Peyer's patch (tissue), 4 donors: ENCODE measurements at places on chromosomes 7 and 10. TPM values are rescaled to one million over a fixed set of nuclear protein-coding genes. Genes with fewer than 3 reads are reported as not detected.

TAS2R60 gene
- total RNA-seq = 1.3 TPM

- no peak for DNase-seq
Observed at GRCh38 chr10:98195120-98195519, 60.7 kb downstream of the R3HCC1L start.

- no peak for DNase-seq
Observed at GRCh38 chr7:55502858-55503440, 69.4 kb downstream of the VOPP1 start.

GRCh38 chr10:69733791-69734261 lies 67.9 kb upstream of the COL13A1 start:
- no peak for DNase-seq

DNA sequence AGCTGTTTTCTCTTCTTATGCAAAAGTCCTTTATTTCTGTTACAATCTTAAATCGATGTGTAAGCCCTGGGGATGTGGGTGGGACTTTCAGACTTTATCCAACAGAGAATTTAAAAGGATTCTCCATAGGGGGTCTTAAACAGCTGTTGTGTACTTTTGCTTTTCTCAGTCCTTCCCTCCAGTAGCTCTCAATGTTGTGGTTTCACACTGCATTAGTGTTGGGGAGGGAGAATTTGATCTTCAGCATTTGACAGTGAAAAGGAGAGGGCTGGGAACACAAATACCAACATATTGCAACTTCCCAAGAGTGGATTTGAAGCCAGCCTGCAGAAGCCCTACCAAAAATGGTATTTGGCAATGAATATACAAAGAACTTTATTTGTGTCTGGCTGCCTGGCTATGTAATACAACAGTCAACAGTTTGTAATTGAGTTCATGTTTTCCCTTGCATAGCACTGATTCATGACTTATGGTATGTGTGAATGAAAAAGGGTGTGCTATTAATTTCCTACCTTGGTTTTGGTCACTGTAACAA lies 80.1 kb upstream of the CAPZA2 start:
- DNase-seq = no peak

DNA sequence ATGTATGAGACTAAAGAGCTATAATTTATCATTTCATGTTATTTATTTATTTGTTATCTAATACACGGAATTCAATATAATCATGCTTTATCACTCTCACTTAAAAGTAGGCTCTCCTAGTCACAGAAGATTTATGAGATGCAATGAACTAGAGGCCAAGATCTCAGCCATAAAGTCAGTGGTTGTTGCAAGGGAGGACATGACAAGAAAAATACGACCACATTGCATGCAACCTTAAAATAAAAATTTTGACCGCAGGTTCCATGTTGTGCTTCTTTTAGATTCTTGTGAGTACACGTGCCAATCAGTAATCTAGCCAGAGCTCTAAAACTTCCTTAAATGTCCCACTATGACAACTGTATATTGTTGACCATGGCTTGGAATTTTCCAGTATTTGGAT lies 75.9 kb upstream of the SP8 start:
- DNase-seq = no peak

GRCh38 chr7:92782236-92782635 lies 54.1 kb downstream of the CDK6 start:
- no peak for DNase-seq

DNA sequence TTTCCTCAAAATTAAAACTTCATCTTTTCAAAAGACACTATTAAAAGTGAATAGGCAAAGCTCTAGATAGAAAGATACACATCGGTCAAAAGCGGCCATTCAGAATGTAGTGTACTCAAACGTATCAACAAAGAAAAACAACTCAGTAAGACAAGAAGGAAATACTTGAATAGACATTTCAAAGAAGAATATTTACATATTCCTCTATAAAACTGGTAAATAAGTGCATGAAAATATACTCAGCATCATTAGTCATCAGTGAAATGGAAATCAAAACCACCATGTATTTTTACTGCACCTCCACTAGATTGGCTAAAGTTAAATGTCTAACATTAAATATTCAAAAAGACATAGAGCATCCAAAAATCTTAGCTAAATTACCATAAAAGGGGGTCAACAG lies 551.1 kb upstream of the SORCS1 start:
- no peak for DNase-seq

DNA sequence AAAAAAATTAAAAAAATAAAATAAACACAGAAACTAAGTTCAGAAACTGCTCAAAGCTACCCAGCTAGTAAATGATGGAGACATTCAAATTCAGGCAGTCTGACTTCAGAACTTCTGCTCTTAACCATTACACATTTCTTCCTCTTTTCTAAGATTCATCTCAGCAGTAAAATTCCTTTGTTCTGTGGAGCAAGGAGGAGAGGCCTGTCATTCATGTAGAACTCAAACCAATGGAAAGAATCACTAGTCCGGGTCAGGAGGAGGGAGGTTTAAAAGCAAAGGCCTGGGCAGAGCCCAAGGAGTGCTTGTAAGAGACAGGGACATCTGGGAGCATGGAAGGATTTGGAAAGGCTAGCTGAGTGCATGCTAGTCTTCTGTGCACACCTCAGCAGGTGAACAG lies 37.9 kb upstream of the DNAJB12 start:
- DNase-seq = no peak

DNA sequence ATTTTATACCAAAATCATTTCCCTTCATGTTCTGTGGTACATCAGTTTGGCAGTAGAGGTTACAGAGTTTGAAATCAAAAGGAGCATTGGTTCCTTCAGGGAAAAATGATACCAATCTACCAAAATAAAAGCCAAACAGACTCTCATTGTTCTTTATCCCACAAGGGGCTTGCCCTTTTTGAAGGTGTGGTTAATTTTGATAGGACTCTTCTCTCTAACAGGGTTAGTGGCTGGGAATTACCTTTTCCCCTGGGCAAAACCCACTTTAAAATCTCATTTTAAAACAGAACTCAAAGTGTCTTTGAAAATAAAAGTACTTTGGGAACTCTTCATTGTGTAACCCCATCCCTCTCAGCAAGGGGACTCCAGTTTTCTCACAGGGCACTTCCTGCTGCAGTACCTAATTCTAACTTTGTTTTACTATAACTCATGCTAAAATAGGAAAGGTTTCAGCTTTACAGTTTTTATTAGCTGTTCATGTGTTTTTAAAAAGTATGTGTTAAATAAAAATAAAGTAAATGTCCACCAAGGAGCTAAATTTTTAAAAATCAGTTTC lies 30.6 kb downstream of the SMNDC1 start:
- no peak for DNase-seq

DNA sequence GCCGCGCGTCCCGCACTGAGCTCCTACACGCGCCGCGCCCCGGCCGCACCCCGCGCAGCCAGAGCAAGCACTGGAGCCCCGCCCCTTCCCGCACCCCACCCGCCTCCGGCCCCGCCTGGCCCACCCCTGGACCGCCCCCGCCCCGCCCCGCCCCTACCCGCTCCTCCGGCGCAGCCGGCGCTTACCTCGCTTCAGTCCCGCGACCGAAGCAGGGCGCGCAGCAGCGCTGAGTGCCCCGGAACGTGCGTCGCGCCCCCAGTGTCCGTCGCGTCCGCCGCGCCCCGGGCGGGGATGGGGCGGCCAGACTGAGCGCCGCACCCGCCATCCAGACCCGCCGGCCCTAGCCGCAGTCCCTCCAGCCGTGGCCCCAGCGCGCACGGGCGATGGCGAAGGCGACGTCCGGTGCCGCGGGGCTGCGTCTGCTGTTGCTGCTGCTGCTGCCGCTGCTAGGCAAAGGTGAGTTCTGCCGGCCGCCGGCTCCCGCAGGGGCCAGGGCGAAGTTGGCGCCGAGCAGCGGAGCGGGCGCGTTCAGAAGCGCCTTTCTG lies at the start of gene RET:
Gene RET (plus strand): TSS at position 194 of the 545 bp plus-strand sequence. CDS start 190 bp downstream, at position 384.
- no peak for DNase-seq

DNA sequence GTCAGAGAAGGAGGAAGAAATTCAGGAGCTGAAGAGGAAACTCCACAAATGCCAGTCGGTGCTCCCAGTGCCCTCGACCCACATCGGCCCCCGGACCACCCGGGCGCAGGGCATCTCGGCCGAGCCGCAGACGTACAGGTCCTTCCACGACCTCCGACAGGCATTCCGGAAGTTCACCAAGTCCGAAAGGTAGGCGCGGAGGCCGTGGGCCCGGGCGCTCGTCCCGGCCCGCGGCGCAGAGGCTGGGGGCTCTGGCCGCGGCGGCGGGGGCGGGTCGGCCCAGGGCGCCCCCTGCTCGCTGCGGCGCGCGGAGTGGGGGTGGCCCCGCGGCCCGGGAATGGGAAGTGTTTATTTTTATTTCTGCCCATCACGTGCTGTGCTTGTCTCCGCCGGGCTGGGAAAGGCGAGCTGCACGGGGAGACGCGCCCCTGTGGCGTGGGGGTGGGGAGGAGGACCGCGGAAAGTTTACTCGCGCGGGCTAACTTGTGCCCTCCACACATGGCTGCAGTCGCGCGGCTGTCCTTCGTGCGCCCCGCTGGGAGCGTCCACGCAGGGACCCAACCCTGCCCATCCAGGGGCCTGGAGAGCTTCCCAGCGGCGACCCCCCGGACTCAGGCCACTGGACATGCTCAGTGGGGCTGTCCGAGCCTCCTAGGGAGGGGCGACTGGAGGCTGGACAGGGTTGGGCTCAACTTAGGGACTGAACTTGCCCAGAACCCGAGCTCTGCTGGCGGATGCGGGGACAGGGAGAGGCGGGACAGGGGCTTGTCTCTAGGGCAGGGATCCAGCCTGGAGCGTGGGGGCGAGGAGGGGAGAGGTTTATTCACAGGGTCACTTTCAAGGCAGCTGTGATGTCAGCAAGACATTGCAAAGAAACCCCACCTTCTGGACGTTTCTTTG lies 82.6 kb upstream of the PRKG1 start:
- DNase-seq = peak; percentile 59

MTURN gene
- 18.2 TPM for total RNA-seq

KCNIP2 gene
- total RNA-seq = 3.5 TPM

DNA sequence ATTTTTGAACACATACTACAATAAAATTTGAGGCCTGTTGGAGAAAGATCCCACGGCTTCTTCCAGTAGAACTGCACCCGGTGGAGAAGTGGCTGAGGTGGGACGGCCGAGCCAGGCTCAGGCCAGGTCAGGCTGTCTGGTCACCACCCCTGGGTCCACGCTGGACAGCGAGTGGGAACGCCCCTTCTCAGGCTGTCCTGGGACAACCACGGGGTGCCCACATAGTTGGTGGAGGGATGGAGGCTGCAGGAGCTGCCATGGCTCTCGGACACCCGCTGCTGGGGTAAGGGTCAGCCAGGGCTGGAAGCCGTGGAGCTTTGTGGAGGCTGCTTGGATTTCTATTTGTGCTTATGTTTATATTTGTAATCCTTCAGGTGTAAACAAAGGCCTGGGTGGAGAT lies 206.5 kb downstream of the DNAJB6 start:
- DNase-seq = no peak

SEMA3C gene
- total RNA-seq = 120 TPM

GRCh38 chr10:3776796-3777571 lies 8.0 kb downstream of the KLF6 start:
- DNase-seq = no peak
